Esophagus squamous epithelium (tissue), 5 donors: ENCODE measurements at places on chromosomes 7 and 10.

DNA sequence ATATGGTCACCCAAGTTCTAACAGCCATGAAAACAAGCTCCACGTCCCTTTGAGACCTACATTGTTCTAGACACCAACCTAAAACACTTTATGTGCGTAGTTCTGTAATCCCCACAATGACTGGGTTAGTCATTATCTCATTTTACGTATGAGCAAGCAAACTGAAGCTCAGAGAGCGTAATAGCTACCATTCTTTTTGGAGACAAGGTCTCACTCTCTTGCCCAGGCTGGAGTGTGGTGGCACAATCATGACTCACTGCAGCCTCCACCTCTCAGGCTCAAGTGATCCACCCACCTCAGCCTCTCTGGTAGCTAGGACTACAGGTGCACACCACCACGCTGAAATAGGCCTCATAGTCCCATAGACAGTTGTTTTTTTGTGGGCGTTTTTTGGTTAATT lies 10.5 kb downstream of the DAGLB start:
- DNase-seq: no peak

DNA sequence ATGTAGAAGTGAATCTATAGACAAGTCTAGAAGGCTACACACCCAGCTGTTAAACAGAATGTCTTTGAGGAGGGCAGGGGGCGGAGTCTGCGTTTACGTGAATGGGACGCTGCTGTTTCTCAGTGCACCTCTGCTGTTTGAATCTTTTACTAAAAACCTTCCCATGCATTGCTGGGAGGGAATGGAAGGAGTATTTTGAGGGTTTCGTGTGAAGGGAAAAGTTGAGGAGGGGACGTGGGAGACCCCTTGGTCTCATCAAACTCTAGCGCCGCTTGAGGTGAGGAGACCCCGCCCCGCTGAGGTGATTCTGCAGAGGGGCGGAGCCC lies 492 bp upstream of the VCL start:
- no peak for DNase-seq

GRCh38 chr7:155581107-155581830 lies 34.9 kb upstream of the CNPY1 start:
- DNase-seq: no peak

DNA sequence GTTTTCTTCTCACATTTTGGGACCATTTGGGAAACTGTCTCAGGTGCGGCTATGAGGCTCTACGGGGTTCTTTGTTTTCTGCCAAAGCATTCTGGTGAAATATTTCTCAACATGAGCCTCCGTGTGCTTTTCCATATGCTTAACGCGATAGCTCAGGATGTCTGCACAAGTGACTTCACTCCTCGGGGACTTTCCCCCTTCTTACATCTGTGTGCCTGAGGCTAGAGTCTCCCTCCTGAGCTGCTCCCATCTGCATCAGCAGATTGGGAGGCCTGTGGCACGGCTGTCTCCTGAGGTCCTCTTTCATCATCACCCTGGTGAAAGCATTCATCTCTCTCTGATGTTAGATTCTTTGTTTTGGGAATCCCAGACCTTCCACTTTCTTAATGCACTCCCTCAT lies 1190.9 kb downstream of the TYW1 start:
- DNase-seq: no peak

GRCh38 chr10:71980181-71981014 lies 16.2 kb downstream of the CHST3 start:
- DNase-seq: no peak

DNA sequence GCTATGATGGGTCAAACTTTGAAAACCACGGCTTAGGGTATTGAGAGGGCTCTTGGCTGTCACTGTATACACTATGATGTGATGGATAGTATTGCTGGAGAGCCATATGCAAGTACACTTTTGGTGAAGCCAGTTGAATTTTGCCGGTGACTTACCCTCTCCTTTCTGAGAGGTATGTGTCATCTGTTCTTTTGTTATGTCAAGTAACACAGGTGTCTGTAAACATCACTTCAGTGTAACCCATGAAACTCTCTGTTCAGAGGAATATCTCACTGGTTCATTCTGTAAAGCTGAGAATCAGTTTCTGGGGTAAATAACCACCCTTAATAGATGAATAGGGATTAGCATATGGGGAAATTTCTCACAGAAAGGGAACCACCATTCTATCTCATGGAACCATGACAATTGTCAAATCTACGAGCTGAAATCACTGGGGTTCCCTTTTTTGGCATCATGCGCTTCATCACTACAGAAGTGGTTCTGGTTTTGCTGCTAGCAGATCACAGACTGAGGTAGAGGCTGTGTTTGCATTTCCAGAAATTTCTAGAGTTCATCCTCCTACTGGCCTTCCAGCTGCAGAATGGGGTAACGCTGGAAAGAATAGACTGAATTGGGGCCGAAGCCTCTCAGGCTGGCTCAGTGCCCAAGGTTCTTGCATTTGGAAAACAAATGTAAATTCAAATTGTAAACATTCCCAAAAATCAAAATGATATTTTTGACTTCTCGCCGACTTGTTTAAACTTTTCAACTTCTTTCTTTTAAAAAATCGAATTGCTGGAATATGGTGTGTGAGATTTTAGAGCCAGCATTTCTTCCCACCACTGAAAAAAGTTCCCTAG lies 83.3 kb upstream of the CREB5 start:
- no peak for DNase-seq

- no peak for DNase-seq
Measured at GRCh38 chr10:101939008-101939648, 95.5 kb upstream of the KCNIP2 start.

- DNase-seq: no peak
Measured at GRCh38 chr7:50307368-50308032, 3.0 kb downstream of the IKZF1 start.

GRCh38 chr7:142454862-142455261 lies 197.0 kb upstream of the PRSS58 start:
- DNase-seq: no peak
